ENCODE measurements at places on chromosomes 6 and 20. TPM values are rescaled to one million over a fixed set of nuclear protein-coding genes. Genes with fewer than 3 reads are reported as not detected.

GRCh38 chr6:17006543-17006942, 95.3 kb upstream of the STMND1 start:
- DNase-seq, result no peak

DNA sequence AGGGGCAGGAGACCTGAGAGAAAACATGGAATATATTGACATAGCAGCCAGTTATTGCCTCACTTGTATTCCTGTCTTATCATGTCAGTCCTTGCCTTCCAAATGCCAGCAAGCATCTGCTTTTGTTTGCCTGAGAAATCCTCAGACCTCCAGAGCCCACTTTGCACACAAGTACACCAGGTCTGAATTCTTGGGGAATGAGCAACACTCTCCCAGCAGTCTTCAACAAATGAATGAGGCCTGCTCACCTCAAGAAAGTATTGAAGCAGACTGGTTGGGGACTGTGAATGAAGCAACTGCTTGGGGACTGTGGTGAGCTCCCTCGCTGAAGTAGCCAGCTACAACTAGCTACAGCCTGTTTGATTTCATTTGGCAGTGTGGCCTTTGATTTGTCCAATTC, 172.8 kb upstream of the SPTLC3 start:
- peak; percentile 85 for DNase-seq

Gene RBM39
- 159 TPM for total RNA-seq

Gene TRIM15
- total RNA-seq, result not detected

Gene HMGA1
- 534 TPM for total RNA-seq

Gene SEC63
- total RNA-seq, result 34.2 TPM

Gene NRSN2
- 26.7 TPM for total RNA-seq

- DNase-seq, result peak; percentile 52
These were observed 1.2 kb downstream of the IFNGR1 start for GRCh38 chr6:137217801-137218472.

DNA sequence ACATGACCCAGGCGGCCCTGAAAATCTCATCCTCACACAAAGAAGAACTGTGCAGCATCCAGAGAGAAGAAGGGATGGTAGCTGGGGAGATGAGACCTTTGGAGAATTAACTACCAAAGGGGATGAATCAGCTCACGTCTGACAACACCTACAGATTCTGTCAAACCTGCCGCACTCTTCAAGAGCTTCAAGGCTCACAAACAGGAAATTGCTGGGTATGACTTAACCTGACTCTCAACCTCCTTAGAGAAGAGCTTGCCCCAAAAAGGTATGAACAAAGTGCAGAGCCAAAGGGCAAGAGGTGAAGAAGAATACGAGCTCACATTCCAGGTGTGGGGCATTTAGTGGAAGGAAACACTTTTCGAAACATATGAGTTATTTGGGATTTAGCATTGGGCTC, 139.8 kb downstream of the BACH2 start:
- DNase-seq, result peak; percentile 82

Gene RREB1
- total RNA-seq, result 25.4 TPM

- DNase-seq, result no peak
These were observed 19.8 kb downstream of the COL20A1 start for GRCh38 chr20:63312690-63313348.

GRCh38 chr20:13739731-13740649, 44.7 kb downstream of the ESF1 start:
- no peak for DNase-seq

Gene MPC1
- total RNA-seq, result 28.9 TPM

DNA sequence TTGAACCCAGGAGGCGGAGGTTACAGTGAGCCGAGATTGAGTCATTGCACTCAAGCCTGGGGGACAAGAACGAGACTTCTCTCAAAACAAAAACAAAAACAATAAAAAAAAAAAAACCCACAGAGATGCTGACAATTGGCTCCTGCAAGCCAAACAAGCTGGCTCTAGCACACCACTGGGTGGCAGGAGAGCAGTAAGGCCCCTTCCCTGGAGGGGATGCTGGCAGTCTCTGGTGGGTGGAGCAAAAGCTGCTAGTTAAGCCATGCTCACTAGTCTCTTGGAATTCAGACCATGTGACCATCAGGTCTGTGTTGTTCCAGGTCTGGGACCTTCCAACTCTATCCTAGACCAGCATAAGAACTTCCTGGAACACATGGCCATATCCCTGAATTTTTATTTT, 18.9 kb upstream of the DSN1 start:
- DNase-seq, result no peak

DNA sequence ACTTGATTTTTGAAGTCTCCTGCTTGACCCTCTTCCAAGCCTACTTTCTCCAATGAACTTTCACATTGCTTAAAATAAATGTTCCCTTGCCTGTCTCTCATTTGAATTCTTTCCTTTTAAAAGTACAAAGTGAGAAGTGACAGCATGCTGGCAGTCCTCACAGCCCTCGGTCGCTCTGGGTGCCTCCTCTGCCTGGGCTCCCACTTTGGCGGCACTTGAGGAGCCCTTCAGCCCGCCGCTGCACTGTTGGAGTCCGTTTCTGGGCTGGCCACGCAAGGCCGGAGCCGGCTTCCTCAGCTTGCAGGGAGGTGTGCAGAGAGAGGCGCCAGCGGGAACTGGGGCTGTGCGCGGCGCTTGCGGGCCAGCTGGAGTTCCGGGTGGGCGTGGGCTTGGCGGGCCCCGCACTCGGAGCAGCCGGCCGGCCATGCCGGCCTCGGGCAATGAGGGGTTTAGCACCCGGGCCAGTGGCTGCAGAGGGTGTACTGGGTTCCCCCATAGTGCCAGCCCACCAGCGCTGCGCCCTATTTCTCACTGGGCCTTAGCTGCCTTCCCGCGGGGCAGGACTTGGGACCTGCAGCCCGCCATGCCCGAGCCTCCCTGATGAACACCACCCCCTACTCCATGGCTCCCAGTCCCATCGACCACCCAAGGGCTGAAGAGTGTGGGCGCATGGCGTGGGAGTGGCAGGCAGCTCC, 31.9 kb downstream of the SERPINB6 start:
- no peak for DNase-seq

Gene IL17F
- not detected for total RNA-seq

Gene AIF1
- total RNA-seq, result not detected

DNA sequence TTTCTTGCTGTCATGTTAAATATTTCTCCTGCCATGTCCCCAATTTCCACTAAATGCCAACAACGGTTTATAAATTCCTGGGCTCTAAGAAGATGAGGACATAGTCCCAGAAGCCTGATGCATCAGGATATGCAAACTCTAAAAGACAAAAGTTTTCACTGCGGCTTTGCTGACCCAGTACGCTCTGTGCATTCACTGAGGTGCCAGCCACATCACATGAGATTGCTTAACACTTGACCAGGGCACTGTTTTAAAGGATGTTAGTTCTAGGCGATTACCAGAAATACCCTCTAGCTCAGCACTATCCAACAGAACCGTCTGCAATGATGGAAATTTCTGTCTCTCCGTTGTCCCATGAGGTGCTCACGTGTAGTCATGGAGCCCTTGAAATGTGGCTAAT, 19.9 kb upstream of the ADTRP start:
- no peak for DNase-seq

Data from foreskin keratinocyte (primary cell).